Activated CD8-positive, alpha-beta memory T cell treated with anti-CD3 and anti-CD28 coated beads, Interleukin-2, amount 50 U/mL, for 48 hours (primary cell): ENCODE measurements at places on chromosomes 2 and 18.

DNA sequence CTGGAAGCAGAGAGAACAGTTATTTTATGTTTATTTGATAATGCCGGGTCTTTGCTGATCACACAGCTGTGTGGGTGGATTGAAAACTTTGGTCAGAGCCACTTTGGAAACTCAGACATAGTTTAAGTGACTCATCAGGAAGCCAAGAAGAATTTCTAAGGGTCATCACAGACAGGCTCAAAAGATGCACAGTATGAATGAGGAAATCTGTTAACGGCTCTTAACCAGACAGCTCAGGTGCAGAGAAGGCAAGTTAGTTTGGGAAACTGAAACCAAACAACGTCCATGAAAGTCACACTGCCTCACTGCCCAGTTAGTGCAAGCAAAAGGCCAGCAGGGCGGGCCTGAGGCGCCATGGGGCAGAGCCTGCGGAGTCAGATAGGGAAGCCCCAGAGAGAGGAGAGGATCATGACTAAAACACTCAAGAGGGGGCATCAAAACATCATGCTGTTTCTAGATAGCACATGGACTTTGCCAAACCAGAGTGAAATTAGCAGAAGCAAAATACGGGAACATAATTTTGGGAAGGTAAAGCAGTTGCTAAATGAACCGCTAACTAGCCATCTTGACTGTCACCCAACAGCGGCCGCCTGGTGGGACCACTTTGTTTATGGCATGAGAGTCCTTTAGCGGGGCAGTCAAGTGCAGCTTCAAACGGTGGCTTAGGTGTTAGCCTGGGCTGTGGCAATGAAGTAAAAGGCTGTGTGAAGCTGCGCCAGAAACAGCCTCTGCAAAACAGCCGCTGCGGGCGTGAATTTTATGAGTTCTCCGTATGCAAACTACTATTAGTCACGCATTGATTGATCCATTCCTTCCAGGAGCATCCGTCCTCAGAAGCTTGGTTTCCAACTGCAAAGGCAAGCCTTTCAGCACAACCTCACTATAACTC lies 101.2 kb downstream of the KCTD18 start:
- DNase-seq: no peak

DNA sequence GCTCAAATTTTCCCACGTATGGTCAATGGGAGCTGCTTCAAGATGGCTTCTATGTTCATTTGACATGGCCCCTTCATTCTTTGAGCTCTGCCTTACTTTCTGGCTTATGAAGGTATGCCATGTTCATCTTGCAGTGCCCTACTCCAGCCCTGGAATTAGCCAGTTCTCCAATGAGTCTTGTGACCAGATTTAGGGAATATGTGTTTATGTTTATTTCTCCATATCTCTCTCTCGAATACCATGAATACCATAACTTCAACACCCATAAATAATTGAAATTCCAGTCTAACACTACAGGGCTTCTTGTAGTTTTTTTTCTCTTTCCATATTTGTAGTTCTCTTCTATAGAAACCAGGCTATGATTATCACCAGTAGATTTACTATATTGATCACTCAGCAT lies 39.7 kb downstream of the EPB41L5 start:
- no peak for DNase-seq

DNA sequence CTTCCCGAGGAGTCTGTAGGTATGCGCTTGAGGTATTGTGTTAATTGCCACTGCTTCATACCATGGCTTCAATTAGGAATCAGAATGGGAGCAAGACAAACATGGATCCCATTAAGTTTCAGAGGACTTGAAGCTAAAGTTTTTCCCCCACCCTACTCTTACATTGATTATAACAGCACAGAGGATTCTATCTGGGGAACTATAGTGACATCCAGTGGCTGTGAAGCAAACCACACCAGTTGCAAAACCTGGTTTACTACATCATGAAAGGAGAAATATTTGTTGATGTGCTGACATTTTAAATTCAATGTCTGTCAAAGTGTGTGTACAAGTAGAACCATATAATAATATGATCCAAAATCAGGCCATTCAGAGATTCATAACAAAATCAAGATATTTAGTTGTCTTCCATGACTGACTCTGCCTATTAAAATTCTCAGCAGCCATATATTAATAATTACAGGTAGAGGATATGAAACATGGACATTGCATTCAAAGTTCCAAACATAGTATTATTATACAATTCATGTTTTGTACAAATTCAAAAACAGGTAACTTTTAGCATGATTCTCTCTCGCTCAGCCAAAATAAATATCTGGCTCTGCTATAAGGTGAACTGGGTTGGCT lies 82.9 kb downstream of the GRB14 start:
- no peak for DNase-seq

- no peak for DNase-seq
These were observed 565.7 kb downstream of the SLC4A3 start for GRCh38 chr2:220192994-220193753.

- DNase-seq: no peak
These were observed 243.4 kb upstream of the ID2 start for GRCh38 chr2:8438476-8438875.

- DNase-seq: no peak
These were observed 31.7 kb downstream of the LPIN2 start for GRCh38 chr18:2981212-2981728.

DNA sequence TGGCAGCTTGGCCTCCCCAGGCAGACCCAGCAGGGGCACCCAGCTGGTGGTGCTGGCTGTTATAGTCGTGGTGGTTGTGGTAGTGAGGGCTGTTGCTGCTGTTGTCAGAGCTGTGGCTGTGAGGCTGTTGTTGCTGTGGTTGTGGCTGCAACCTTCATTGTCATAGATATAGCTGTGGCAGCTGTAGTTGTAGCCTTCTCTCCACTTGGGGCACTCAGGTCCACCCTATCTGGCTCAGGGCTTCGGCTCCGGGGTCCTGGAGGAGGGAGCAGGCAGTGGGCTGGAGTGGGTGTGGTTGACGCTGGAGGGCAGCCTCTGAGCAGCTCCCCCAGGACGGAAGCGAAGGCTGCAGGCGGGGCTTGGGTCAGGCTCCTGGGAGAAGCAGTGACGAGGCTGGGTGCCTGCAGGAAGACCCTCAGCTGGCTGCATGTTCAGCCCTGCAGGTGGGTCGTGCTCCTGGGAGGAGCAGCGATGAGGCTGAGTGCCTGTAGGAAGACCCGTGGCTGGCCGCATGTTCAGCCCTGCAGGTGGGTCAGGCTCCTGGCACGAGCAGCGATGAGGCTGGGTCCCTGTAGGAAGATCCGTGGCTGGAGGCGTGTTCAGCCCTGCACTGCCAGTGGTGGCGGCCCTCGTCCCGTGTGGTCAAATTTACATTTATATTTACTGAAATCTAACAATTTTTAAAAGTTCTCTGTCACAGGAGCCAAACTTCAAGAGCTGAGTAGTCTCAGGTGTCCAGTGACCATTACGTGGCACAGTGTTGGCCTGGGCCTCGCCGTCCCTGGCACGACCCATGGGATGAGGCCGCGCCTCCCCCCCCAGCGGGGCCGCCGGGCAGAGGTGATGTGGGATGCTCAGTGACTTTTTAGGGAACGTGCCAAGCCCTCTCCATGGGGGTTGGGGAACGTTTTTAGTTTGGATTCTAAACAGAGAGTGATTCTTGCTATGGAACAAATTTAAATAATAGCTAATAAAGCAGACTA lies 79.2 kb upstream of the PXDN start:
- no peak for DNase-seq

GRCh38 chr2:165440367-165440766 lies 29.1 kb upstream of the CSRNP3 start:
- DNase-seq: no peak

GRCh38 chr2:16726147-16726546 lies 60.5 kb upstream of the CYRIA start:
- DNase-seq: no peak

DNA sequence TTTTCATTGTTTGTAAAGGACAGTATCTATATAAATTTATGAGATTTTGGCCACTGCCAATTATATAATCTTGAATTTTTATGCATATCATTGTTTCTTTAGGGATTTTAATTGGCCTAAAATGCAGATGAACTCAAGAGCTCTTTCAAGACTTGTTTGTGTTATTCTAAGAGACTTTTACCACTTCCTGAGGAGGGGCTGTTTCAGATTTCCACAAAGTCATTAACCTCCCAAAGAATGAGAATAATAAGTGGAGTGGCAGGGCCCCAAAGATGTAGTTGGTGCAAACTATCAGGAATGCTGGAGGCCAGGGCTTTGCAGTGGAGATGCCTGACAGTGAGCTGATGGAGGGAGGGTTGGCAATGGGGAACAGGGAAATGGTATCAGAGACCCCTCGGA lies 15.5 kb upstream of the ACVR1 start:
- DNase-seq: no peak

DNA sequence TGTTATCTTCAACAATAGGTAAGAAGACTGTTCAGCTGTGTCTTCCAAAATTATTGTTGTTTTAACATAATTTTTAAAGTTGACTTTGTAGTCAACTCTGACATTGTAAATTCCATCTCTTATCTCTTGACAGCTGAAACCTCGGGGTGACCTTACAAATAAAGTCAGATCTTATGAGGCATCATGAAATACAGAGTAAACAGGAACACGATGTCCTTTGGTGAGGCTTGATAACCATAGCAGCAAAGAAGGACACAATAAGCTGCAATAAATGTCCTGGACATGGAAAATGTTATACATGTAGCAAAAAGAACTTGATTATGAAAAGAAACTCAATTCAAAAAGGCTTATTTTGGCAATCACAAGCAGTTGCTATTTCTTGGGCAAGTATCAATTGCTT lies 618.9 kb upstream of the SLC39A10 start:
- DNase-seq: no peak

- DNase-seq: peak; percentile 88
These were observed 16.9 kb downstream of the LCT start for GRCh38 chr2:135820003-135820618.

- DNase-seq: no peak
These were observed 10.4 kb downstream of the CAVIN2 start for GRCh38 chr2:191836471-191836852.

DNA sequence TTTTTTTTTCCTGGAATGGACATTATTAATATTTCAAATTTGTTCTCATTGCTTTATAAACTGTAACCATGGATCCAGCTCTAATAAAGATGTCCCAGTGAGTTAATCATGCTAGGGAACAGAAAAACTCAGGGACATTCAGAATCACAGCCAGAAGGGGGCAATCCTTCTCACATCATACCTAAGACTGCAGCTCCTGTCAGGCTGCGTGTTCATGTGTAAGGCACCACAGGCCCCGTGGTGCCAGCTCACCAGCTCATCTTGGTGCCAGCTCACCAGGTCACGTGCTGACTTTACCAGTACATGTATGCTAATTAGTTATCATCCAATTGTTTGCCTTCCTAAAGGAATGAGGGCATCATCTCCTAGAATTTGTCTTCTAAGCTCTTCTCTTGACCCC lies 84.7 kb upstream of the NEDD4L start:
- no peak for DNase-seq

DNA sequence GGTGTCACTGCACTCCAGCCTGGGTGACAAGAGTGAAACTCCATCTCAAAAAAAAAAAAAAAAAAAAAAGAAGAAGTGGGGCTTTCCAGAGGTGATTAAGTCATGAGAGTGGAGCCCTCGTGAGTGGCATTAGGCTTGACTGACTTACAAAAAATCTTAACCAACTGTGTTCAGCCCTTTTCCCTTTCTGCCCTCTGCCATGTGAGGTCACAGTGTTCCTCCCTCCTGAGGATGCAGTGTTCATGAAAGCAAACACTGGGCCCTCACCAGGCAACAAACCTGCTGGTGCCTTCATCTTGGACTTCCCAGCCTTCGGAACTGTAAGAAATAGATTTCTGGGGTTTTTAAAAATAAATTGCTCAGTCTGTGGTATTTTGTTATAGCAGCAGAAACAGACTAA lies 37.0 kb upstream of the METTL21A start:
- DNase-seq: no peak

GRCh38 chr2:241673797-241674725 lies 12.6 kb downstream of the DTYMK start:
- DNase-seq: no peak

DNA sequence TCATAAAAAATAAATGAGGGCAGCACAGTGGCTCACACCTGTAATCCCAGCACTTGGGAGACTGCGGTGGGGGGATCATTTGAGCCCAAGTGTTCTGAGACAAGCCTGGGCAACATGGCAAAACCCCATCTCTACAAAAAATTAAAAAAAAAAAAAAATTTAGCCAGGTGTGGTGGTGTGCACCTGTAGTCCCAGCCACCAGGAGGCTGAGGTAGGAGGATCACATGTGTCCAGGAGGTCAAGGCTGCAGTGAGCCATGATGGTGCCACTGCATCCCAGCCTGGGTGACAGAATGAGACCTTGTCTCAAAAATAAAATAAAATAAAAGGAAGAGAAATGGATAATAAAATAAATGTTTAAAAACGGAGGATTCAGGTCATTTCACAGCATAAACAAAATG lies 113.5 kb downstream of the ATAD2B start:
- DNase-seq: no peak

- no peak for DNase-seq
These were observed 57.7 kb downstream of the ADNP2 start for GRCh38 chr18:80166725-80167124.

- no peak for DNase-seq
These were observed 152.6 kb downstream of the LDLRAD4 start for GRCh38 chr18:13370995-13371625.

DNA sequence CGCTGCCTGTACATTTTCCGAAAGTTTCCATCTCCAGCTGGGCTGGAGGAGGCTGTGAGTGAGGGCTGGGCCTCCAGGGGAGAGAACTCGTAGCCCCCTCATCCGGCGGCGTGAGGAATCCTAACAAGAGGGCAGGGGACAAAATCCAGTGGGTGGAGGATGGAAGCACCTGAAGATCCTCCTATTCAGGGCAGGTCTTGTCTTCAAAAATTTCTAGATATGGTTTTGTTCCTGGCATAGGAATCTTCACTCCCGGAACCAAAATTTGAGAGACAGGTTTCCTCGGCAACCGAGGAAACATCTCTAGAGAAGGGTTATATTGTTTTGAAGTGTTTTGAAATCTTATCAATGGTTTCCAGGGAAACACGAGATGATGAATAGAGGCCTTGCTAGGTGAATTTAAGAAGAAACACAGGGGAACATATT lies 136.7 kb downstream of the SH3BP4 start:
- no peak for DNase-seq

DNA sequence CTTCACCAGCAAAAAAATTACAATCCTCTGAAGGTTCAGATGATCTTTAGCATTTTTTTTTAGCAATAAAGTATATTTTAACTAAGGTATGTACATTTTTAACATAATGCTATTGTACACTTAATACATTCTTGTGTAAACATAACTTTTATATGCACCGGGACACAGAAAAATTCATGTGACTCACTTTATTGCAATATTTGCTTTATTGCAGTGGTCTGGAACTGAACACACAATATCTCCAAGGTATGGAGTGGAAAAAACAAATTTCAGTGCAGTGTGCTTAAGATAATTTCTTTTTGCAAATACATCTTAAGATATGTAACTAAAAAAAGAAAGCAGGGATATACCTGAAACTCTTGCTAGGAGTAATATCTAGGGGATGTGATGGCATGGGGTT lies 5.1 kb upstream of the TWSG1 start:
- DNase-seq: no peak

GRCh38 chr2:191127235-191127634 lies 23.6 kb downstream of the STAT4 start:
- DNase-seq: no peak
